ENCODE measurements at places on chromosomes 6 and 20.

DNA sequence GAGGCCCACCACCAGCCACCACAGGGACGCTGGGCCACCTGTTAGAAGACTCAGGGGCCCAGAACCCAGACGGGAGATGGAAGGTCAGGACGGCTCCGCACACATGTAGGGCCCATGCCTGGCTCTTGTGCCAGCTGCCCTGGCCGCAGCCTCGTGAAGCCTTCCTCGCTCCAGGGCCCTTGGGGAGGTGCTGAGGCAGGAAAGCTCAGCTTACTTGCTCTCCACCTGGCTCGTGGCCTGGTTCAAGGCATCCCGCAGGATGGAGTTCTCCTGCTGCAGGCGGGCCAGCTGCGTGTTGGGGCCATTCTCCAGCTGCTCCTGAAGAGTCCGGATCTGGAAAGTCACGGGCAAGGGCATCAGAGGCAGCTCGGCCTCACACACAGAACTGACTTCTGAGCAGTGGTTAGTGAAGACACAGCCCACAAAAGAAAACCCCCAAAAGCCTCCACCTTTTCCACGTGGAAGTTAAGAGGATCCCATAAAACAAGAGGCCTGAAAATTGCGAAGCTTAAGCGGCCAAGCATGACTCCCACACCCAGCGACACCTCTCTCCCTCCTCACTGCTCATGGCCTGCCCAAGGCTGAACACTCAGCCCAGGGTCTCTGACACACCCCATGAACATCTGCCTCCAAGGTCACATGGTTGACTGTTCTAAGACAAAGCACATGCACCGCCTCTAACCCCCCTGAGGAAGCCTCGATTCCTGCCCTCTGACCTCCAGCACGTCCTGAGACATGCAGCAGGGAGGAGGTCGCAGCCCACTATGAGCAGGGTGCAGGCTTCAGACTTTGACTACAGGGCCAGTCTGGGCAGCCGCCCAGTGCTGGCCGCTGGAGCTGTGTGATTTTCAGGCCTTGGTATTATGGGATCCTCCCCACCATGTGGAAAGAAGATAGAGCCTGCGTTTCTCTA lies 46.5 kb downstream of the RRBP1 start:
- DNase-seq, result no peak

DNA sequence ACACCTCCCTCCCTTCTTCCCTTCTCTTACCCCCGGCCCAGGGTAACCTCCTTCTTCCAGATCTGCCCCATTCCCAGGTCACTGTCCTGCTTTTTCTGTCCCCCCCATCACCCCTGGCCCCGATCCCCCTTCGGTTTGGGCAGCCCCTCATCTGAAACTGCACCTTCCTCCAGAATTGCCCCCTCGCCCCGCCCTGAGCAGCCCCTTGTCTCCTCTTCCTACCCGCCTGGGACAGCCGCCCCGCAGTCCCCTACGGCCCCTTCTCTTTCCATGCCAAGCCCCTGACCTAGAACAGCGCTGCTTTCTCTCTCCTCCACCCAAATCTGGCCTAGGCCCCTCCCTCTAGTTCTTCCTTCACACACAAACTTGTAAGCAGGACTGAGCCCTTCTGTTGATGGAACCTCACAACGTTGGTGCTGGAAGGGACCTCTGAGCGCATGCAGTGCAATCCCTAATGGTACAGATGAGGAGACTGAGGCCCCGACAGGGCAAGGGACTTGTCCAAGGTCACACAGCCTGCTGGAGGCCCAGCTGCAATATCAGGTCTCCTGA lies 630 bp downstream of the PPP2R5D start:
- DNase-seq, result no peak

DNA sequence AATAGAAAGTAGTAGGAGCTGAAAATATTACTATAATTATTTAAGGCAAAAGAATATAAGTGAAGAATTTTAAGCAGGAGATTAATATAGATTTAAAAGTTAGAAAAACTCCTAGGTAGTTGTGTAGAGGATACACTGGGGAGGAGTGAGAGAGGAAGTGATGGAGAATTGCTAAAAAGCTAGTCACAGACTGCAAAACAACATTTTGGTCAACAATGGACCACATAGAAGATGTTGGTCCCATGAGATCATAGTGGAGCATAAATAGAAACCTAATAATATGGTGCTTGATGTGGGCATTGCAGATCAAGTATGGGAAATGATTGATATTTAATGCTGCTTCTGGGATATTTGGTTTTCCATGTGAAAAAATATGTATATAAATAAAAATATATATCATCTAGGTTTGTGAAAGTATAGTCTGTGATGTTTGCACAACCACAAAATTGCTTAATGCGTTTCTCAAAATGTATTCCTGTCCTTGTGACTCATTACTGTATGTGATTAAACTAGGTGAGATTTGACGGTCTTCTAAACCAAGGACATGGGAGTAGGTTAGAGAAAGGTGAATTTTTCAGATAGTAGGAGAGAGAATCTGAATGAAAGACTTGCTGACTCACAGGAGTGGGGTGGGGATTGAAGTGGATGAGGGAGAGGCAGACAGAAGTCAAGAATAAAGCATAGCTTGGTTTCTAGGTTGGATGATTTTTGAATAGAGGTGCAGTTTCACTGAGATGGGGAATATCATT lies 174.0 kb downstream of the BCKDHB start:
- no peak for DNase-seq

- DNase-seq, result no peak
These were observed 61.0 kb downstream of the KIF6 start for GRCh38 chr6:39664173-39664572.

DNA sequence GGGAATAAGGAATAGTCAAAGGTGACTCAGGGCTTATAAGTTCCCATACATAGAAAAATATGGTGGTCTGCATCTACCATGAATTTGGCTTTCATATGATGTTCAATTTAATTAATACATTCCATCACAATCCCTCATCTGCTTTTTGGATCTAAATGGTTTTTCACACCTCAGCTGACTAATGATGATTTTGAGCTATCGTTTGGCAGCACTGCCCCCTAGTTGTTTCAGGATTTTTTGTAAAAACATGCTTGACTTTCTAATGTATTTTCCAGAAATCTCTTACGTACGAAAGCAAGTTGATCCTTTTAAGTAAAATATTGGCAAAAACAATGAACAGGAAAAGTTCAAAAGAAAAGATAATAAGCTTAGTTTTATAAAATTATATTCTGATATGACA lies 408.6 kb upstream of the ADGRB3 start:
- no peak for DNase-seq

GRCh38 chr6:37705239-37706051 lies 7.8 kb upstream of the MDGA1 start:
- DNase-seq, result peak; percentile 84

DNA sequence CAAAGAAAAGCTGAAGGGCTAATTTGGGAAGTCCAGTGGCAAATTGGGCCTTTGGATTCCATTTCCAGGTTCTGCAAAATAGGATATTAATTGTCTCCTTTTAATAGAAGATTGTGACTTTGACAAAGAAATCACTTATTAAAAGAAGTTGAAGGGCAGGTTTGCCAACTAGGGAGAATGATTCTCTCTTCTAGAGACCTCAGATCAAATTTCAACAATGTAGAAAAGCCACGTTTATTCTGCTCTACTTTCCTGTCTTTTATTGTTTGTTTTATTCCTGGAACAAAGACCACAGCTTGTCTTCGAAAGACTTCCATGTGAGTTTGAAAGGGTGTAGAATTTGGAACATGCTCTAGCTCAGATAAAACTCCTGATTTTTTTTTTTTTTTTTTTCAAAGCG lies 65.5 kb upstream of the PRL start:
- DNase-seq, result no peak

GRCh38 chr6:15322781-15323536 lies 77.1 kb downstream of the JARID2 start:
- no peak for DNase-seq

- DNase-seq, result no peak
These were observed 1.0 kb upstream of the NXT1 start for GRCh38 chr20:23349338-23350195.

GRCh38 chr6:89494131-89494793 lies 61.3 kb downstream of the ANKRD6 start:
- no peak for DNase-seq

DNA sequence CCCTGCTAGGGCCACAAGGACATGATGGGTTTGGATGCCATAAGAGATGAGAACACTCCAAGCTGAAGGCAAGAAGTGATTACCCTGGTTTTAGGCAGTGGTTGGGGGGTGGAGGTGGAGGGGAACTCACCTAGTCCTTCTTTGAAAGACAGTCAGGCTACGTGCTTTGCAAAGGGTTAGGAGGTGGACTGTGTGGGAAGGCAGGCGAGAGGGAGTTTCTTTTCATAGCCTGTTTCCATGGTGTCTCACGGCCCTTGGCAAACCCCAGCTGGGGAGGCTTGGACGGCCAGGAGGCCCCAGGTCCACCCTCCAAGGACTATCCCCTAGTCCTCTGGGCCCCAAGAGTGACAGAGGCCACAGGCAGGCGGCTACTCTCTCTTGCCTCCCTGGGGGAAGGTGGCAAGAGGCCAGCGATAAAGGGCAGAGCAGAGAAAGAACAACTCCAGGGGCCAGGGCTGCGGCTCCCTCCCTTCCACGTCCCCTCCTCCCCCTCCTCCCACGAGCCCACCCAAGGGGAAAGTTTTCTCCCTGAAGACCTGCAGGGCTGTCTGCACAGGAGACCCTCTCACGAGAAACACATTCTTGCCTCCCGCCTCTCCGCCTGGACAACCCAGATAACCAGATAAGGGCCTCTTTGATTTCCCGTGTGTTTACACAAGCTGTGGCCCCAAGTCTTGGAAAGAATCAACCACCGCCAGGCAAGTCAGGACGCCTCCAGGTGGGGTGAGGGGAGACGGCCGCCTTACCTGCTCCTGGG lies 74.4 kb downstream of the NOL4L start:
- DNase-seq, result no peak

DNA sequence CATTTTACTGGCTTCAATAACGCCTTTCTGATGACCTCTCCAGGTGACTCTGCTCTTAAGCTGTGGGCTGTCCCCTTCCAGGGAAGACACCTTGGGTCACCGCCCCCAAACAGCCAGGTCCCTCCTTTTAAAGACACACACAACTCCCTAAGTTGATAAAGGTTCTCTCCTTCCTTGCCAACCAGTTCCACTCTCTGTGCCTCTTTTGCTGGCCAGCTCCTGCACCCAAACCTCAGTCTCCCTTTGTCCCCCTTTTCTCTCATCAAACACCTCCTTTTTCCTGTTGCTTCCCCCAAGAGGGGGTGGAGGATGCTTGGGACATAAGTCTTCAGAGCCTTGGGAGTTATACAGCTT lies 1.0 kb downstream of the NCOA6 start:
- no peak for DNase-seq

GRCh38 chr6:225907-226306 lies 66.4 kb upstream of the DUSP22 start:
- no peak for DNase-seq

- no peak for DNase-seq
These were observed 252.3 kb downstream of the LY86 start for GRCh38 chr6:6840831-6841291.

DNA sequence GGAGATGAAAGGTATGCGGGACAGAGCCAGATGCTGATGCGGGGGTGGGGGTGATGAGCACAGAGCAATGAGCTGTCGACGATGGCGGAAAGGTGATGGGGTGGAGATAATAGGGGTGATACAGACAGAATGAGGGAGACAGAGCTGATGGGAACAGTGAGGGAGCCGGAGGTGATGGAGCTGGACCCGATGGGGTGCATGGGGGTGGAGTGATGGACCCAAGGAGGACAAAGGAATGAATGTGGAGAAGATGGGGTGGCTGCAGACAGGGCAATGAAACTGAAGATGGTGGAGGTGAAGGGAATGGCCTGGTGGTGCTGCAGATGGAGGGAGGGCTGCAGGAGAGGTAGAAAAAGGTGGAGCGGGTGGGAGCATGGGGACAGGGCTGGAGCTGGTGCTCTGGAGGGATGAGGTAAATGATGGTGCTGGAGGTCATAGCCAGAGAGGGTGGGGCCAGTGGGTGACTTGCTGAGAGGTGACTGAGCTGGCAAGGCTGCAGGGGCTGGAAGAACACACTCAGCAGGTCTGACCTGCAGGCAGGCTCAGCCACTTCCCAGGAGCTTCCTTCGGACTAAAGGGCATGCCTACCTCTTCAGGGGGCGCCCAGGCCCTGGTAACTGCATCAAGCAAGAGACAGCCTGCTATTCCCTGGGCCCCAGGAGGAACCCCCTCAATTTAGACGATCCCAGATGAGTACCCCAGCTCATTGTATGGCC lies 6.0 kb upstream of the FOXS1 start:
- no peak for DNase-seq

GRCh38 chr6:6494677-6495076 lies 93.8 kb upstream of the LY86 start:
- DNase-seq, result no peak

DNA sequence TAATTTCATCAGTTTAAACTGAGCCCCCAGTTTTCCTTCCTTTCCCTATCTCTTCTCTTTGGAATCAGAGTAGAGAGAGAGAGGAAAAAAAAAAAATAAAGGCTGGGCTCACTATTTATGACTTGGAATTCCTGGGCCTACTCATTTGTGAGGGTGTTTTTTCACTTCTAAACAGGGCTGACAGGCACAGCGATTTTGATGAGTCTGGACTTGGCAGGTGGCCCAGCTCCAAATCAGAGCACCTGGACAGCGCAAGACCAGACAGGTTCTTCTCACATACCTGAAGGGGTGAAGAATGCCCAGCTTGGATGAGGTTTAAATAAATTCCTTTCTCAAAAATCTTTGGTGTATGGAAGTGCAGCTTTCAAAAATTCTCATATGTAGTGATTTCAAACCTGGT lies 122.2 kb downstream of the KIF13A start:
- DNase-seq, result no peak

DNA sequence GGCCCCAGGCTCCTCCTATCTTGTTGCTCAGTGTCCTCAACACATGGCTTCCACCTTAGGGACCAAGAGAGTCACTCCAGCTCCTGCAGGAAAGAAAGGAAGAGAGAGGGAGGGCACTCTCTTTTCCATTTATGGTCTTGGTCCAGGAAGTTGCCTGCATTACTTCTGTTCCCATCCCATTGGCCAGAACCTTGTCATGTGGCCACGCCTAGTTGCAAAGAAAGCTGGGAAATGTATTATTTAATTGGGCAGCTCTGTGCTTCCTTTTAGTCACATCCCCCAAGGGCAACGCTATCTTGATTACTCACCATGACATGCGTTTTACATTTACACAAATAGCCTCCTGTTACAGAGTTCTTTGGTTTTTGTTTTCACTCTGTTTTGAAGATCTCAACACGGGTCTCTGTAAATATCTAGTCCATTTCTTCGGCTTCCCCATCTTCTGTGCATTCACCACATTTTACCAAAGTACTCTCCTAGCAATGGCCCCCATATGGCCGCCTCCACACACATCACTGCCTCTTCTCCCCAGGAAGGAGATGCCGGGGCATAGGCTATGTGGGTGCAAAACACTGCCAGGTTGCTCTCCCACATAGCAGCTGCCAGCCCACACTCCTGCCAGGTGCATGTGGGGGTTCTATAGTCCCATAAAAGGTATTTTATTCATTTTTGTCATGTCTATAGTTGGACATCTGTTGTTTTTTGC lies 35.7 kb upstream of the ZMYND8 start:
- DNase-seq, result no peak

GRCh38 chr20:49685809-49686208 lies 27.9 kb downstream of the B4GALT5 start:
- no peak for DNase-seq

GRCh38 chr6:50889497-50889896 lies 70.8 kb downstream of the TFAP2B start:
- no peak for DNase-seq

Measured in D721Med (cell line).